ENCODE measurements at places on chromosomes 1 and 21.

DNA sequence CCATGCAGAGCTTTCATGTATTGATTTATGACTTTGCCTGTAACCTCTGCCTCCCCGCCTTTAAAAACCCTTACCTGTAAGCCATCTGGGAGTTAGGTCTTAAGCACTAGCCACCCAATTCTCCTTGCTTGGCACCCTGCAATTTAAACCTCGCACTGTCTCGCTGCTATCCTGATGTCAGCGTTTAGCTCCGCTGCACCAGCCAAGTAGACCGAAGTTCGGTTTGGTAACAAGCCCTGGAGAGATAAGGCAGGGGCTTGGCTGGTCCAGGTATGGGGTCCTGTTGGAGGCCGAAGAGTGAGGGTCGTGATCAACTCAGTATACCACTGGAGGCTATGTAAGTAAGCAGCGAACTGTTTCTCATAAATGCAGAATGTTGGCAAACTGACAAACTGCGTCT is 64.4 kb downstream of the GALNT2 start:
- no peak overlapping the region for H3K27ac ChIP-seq
- DNase-seq = no peak
- no peak overlapping the region for H3K4me3 ChIP-seq
- H3K27me3 ChIP-seq = no peaks in the 10 kb centered on the region
- H3K36me3 ChIP-seq = peaks cover 1% of the 10 kb centered on the region

DNA sequence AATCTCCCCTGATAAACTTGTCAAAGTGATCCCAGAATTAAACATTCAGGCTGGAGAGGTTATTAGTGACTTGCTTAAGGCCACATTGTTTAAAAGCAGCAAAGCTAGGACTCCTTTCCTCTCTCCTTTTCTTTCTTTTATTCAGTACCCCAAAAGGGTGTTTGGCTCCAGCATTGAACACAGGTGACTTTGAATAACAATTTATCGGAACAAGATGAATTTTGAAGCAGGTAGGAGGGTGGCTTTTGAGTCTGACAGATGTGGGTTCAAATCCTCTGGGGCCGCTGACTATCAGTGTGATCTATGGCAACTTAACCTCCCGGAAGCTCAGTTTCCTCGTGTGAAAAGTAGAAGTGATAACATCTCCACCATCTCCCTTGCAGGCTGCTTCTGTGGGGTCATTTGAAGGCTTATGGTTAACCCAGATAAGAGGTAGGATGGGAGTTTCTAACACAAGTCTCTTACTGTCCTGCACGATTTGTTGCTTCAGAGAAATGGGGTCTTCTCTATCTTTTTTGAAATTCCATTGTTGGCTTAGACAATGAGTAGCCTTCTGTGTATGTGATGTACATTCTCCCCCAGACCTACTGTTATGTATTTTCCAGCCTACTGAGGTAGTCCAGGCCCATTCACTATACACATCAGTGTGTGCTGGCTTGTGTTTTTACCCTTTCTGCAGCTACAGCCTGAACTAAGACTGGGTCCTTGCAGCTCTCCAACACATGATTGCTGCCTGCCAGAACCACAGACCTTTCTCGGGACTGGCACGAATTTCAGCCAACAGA is 29.0 kb downstream of the JUN start:
- no peak overlapping the region for H3K27ac ChIP-seq
- no peak overlapping the region for H3K4me3 ChIP-seq
- no peaks in the 10 kb centered on the region for H3K36me3 ChIP-seq
- no peaks in the 10 kb centered on the region for H3K27me3 ChIP-seq

- no peaks in the 10 kb centered on the region for H3K36me3 ChIP-seq
- H3K27me3 ChIP-seq = no peaks in the 10 kb centered on the region
- no peaks in the 10 kb centered on the region for H3K4me1 ChIP-seq
- DNase-seq = no peak
- no peak overlapping the region for H3K27ac ChIP-seq
Measured at GRCh38 chr1:53605181-53605580, 133.8 kb downstream of the GLIS1 start.

GRCh38 chr1:66351478-66351877 is 182.5 kb upstream of the SGIP1 start:
- no peak overlapping the region for H3K4me3 ChIP-seq
- H3K4me1 ChIP-seq = no peaks in the 10 kb centered on the region
- DNase-seq = no peak
- no peak overlapping the region for H3K27ac ChIP-seq
- no peaks in the 10 kb centered on the region for H3K36me3 ChIP-seq
- no peaks in the 10 kb centered on the region for H3K27me3 ChIP-seq

- H3K27ac ChIP-seq = no peak overlapping the region
- no peaks in the 10 kb centered on the region for H3K27me3 ChIP-seq
- DNase-seq = no peak
- no peak overlapping the region for H3K4me3 ChIP-seq
- H3K4me1 ChIP-seq = no peaks in the 10 kb centered on the region
Measured at GRCh38 chr1:230534224-230534623, 108.1 kb upstream of the COG2 start.

DNA sequence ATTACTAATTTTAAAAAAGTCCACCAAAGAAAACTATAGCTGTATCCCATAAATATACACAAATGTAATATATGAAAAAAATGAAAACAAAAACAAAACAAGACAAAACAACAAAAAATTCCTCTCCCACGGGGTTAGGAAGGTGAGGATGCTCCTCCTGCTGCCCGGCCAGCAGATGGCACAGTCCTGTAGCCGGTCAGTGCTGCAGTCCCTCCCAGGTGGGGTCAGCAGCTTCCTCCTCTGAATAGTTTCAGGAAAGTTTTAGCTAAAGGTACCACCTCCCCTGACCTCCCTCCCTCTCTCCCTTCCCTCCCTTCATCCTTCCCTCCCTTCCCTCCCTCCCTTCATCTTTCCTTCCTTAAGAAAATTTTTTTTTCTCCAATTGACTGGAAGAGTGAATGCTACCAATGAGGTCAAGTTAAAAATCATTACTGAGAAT is 67.8 kb upstream of the BCL10 start:
- H3K27ac ChIP-seq = peak overlapping the region; percentile 32
- peaks cover 16% of the 10 kb centered on the region for H3K4me1 ChIP-seq
- H3K27me3 ChIP-seq = no peaks in the 10 kb centered on the region

GRCh38 chr1:244727871-244728474 is 75.0 kb downstream of the DESI2 start:
- no peaks in the 10 kb centered on the region for H3K36me3 ChIP-seq
- no peak overlapping the region for H3K4me3 ChIP-seq
- H3K27me3 ChIP-seq = no peaks in the 10 kb centered on the region
- no peak overlapping the region for H3K27ac ChIP-seq
- peaks cover 13% of the 10 kb centered on the region for H3K4me1 ChIP-seq

- H3K36me3 ChIP-seq = no peaks in the 10 kb centered on the region
- H3K27me3 ChIP-seq = no peaks in the 10 kb centered on the region
- H3K4me3 ChIP-seq = no peak overlapping the region
- H3K4me1 ChIP-seq = no peaks in the 10 kb centered on the region
- DNase-seq = no peak
- no peak overlapping the region for H3K27ac ChIP-seq
Measured at GRCh38 chr1:247942624-247943023, 6.0 kb upstream of the OR2L8 start.

GRCh38 chr1:26786437-26787380 is 1.0 kb upstream of the PIGV start:
- H3K27ac ChIP-seq = peak overlapping the region; percentile 90
- H3K36me3 ChIP-seq = no peaks in the 10 kb centered on the region
- peak overlapping the region; percentile 77 for H3K4me3 ChIP-seq
- peak; percentile 61 for DNase-seq
- H3K4me1 ChIP-seq = peaks cover 51% of the 10 kb centered on the region

DNA sequence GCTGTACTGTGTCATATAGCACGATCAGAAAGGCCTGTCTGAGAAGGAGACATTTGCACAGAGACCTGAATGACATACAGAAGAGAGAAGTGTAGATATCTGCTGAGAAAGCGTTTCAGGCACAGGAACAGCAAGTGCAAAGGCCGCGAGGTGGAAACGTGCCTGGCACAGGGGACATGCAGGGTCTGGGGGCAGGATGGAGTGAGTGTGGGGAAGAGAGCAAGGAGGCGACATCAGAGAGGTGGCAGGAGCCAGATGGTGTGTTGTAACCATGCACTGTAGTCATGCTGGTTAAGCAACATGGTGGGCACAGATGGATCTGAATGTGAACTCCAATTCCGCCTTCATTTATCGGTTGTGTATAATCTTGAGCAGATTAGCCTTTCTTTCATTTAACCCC is 13.0 kb downstream of the KRTCAP2 start:
- no peaks in the 10 kb centered on the region for H3K27me3 ChIP-seq
- H3K4me1 ChIP-seq = no peaks in the 10 kb centered on the region
- no peak overlapping the region for H3K27ac ChIP-seq
- H3K36me3 ChIP-seq = no peaks in the 10 kb centered on the region
- DNase-seq = no peak
- H3K4me3 ChIP-seq = no peak overlapping the region

DNA sequence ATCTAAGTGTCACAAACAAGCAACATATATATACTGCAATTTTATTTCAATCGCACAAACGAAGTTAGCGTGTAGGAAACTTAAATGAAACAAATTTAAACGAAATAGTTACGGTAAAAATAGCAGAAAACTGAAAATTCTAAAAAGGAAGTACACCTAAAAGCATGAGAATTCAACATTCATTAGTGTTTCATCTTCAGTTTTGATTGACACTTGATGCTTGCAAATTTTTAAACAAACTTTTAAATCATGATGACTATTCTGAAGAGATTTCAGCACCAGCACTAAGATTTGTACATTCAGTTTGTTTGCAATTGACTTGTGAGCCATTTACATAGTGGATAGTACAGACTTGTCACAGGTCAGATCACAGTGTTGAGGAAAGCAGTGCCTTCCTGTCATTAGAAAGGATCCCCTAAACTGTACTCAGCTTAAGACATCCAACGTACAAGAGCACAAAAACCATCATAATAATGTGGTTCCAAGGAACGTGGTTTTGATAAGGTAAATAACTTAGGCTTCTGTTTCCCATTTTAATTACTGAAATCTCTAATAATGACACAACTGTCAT is 67.0 kb upstream of the LBR start:
- no peak overlapping the region for H3K4me3 ChIP-seq
- no peaks in the 10 kb centered on the region for H3K36me3 ChIP-seq
- no peaks in the 10 kb centered on the region for H3K27me3 ChIP-seq
- H3K27ac ChIP-seq = no peak overlapping the region
- no peaks in the 10 kb centered on the region for H3K4me1 ChIP-seq
- no peak for DNase-seq

- H3K27ac ChIP-seq = no peak within 1 kb of the TSS
- no peak for DNase-seq
- H3K4me1 ChIP-seq = peaks cover 39% of the 10 kb centered on the region
- H3K36me3 ChIP-seq = no peaks in the 10 kb centered on the region
- no peak within 1 kb of the TSS for H3K4me3 ChIP-seq
- H3K27me3 ChIP-seq = no peaks in the 10 kb centered on the region
Measured at GRCh38 chr1:41484402-41485241, at the start of gene EDN2. Gene EDN2, minus strand, starts transcription at chr1:41484683. Its CDS starts 82 bp downstream, at chr1:41484601.

DNA sequence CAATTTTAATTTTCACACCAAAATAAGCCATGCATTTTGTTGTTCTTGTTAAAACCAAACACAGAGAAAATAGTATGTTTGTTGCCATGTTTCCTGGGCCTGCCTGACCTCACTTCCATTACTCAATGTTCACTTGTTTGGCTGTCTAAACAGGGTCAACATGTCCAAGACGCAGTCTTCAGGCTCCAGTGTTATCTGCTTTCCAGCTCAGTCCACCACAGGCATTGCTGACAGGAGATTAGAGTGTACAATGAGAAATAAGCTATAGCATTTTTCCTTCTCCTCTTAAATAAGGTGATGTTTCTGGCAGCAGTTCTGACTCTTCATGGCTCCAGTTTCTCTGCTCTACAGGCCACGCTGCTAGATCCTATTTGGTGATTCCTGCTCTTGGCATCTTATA is 1030.5 kb downstream of the KCNT2 start:
- H3K4me3 ChIP-seq = no peak overlapping the region
- no peak for DNase-seq
- H3K36me3 ChIP-seq = no peaks in the 10 kb centered on the region
- no peak overlapping the region for H3K27ac ChIP-seq
